ENCODE measurements at places on chromosomes 7 and 10.

- DNase-seq, result no peak
Measured at GRCh38 chr10:47030191-47030703, 119.0 kb downstream of the PTPN20 start.

DNA sequence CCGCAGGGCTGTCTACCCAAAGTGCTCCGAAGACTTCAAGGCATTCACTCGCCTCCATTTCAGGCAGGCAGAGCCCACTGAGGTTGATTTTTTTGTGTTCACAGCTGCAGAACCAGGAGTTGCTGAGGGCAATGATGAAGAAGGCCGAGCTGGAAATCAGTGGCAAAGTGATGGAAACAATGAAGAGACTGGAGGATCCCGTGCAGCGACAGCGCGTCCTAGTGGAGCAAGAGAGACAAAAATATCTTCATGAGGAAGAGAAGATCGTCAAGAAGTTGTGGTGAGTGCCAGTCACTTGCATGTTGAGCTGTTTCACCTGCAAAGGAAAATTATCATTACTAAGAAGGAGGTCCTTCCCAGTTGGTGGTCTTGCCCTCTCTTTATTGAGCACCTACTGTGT, 210.5 kb downstream of the ARHGAP21 start:
- no peak for DNase-seq

- DNase-seq, result no peak
Measured at GRCh38 chr7:82865856-82866255, 296.8 kb downstream of the PCLO start.

GRCh38 chr10:71580415-71580814, 139.2 kb downstream of the C10orf105 start:
- no peak for DNase-seq

DNA sequence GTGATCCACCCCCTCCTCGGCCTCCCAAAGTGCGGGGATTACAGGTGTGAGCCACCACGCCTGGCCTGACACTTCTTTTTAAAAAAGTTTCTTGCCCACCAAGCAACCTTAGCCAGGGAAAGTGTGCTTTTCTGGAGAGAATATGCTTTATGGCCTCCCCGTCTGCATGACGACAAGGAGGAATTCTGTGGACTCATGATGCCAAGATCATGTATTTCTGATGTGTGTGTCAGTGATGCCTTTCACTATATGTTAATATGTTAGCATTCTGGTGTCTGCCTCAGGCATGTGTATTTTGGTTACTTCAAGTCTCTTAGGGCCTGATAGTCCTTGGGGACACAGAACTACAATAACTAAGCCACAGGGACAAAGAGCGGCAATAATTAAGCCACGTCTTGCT, 2.1 kb downstream of the PDSS1 start:
- no peak for DNase-seq

- DNase-seq, result no peak
Measured at GRCh38 chr7:158778471-158778870, 50.8 kb downstream of the ESYT2 start.

DNA sequence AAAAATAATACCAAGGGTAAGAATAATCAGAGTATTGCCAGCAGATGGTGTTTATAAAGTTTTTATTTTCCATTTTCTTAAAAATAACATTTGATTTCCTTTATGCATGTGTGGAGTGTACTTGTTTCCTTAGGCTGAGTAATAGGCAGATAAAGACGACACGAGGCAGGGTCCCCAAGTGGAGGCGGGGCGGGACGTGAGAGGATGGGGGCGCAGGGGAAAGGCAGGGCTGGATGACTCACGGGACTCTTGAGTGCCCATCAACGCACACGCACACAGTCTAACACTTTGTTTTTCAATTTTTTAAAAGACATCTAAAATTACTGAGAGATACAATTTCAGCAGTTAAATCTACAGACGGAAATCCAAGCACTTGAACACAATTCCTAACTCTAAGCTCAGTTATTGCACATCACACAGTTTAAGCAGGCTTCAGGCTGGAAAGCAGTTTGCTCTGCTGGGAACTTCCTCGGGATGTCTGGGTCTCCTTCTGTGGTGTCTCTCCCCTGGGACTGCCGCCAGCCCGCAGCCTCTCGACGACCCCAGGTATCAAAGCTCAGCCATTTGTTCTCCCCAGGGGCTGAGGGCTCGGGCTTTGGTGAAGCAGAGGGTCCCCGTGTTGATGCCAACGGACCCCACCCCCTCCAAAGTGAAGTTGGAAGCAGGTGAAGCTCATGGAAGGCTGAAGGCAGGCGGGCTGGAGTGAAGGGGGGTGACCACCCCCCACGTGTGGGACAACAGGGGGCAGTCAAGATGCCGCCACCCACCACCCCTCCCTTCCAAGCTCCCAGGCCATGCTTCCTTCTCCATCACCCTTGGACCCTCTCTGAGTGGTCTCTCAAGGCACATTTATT, 29.1 kb downstream of the SPOCK2 start:
- no peak for DNase-seq

- no peak for DNase-seq
Measured at GRCh38 chr7:22651534-22652243, 75.3 kb upstream of the IL6 start.

GRCh38 chr7:157570531-157571200, 233.9 kb downstream of the DNAJB6 start:
- DNase-seq, result no peak

DNA sequence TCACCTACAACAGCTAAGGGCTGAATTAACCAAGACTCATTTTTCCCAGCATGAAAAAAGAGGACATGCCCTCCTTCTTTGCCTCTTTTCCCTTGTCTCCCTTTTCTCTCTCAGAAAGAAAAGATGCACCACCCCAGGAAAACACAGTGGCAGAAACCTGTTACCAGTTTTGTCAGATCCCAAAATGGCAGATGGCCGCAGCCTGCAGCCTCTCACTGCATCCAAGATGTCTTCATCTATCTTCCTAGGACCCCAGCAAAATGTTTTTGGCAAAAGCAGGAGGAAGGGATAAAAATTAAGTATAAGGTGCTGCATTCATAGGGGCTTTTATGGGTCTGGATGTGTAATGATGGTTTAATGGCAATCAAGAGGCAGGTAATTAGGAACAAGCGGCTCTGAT, 266.6 kb upstream of the NPVF start:
- no peak for DNase-seq

- DNase-seq, result no peak
Measured at GRCh38 chr7:80415522-80415921, 96.3 kb downstream of the GNAT3 start.

DNA sequence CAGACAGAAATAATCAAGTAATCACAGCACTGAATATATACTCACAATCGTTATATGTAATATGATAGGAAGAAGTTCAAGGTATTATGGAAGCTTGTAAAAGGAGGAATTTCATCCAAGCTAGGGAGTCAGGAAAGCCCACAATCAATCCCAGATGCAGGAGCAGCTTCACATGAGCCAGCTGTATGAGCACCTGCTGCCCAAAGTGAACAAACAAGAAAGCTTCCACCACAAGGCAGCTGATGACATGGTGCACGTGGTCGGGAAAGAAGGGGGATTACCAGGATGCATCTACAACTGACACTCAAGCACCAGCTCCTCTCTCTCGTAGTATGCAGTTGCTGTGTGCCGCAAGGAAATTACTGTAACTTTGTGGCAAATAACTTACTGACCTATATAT, 225.2 kb downstream of the XPNPEP1 start:
- DNase-seq, result no peak

DNA sequence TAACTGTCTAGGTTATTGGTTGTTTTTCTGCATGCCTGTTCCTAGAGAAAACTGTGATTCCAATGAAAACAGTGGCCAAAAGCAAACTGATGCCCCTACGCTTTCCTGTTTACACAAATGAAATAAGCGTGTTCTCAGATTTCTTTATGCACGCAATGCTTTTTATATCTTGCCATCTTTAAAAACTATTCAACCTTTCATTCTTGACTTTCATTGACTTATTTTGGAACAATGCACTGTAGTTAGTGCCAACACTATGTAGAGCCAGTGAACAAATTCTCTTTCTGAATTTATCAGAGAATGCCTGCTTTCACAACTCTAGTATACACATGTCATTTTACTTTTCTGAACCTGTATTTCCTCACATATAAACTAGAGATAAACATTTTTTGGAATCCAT, 86.6 kb downstream of the CABCOCO1 start:
- DNase-seq, result no peak

GRCh38 chr10:115209133-115209532, 116.0 kb downstream of the ATRNL1 start:
- no peak for DNase-seq

DNA sequence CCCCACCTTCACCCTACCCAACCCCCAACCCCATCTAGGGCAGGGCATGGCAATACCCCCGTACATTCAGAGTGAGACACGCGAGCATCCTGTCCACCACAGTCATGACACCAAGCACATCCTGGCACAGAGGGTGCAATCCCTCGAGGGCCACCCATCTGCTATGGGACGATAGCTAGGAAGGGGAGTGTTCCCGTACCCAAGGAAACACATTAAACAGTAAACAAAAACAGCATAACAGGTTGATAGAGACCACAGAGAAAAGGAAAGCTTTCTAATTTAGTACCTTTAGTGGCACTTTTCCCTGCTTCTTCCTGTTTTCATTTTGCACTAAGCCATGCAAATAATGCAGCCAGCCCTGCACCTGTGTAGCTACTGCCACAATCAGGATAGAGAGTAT, 2.3 kb upstream of the SMKR1 start:
- no peak for DNase-seq

- no peak for DNase-seq
Measured at GRCh38 chr10:71975871-71976725, 11.9 kb downstream of the CHST3 start.

All from NCI-H2081 (cell line).